ENCODE measurements at places on chromosomes 3 and 15.

GRCh38 chr3:139715743-139716360 lies 38.1 kb upstream of the NMNAT3 start:
- no peak for DNase-seq

DNA sequence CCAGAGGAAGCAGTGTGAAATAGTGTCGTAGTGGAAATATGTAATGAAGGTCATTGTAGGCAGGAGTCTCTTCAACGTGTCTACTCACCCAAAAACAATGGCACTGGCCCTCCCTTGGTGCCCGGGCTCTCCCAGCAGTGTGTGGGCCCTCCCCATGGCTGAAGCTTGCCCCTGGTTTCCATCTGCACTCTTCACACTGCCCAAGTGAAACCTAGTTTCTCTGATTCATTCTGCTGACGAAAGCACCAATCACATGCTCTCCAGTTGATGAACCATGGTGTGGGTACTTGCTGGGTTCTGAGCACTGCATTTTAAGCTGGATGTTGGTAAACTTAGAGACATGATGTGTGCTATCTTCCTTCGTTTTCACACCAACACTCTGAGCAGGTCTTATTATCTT lies 61.0 kb upstream of the AGBL1 start:
- no peak for DNase-seq

DNA sequence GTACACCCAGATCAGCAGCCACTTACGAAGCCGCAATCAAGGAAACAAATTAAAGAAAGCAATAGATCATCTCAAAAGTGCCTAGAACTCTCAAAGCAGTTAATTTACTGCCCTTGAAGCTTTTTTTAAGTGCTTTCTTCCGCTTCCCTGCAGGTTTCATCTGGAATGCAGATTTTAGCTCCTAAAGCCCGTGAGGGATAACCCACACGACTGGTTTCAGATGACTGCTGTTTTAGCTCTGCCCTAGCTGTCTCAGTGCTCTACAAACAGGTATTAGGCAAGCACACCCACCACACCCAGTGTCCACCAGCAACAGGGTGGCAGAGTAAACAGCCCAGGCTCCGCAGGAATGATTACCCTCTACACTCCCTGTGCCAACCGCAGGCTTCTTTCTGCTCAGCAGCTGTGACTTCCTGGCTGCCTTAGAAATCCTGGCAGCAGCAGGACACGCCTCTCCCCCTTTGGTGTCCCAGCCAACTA lies 126.0 kb downstream of the FMN1 start:
- DNase-seq, result peak; percentile 57

DNA sequence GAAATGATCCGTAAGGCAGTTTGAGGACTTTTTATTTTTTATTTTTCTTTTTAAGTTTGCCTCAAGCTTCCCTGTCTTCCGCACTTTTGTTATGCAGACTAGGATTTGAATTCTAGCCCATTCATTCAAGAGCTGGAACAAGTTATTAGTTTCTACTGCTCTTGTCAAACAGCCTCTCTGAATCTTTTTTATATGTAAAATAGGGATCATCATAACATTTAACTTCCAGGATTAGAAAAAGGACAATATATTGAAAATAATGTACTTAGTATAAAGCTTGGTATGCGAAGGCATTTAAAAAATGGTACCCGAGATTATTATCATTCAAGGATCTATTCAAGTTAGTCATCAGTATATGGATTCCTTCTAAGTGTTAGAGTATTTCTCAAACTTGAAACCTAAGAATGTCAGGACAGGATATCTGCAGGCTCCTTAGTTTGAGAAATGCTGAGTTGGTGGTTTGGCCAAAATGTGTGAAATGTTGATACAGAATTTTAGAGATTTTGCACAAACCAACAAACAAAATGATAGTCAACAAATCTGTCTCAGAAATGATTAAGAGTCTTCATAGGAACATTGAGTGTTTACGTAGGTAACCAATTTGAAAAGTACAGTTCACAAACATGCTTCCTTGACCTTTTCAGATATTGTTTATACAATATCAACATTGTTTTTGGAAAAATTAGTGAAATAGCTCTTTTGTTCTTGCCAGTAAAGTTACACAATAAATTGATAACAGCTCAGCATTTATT lies 40.5 kb upstream of the IGSF10 start:
- no peak for DNase-seq

- no peak for DNase-seq
These were observed at the start of gene IL20RB for GRCh38 chr3:136957751-136958288. TSS of gene IL20RB (plus strand) at chr3:136957983. CDS start at chr3:136958114, 131 bp downstream.

- no peak for DNase-seq
These were observed 507.1 kb downstream of the GRM7 start for GRCh38 chr3:7367968-7368367.

DNA sequence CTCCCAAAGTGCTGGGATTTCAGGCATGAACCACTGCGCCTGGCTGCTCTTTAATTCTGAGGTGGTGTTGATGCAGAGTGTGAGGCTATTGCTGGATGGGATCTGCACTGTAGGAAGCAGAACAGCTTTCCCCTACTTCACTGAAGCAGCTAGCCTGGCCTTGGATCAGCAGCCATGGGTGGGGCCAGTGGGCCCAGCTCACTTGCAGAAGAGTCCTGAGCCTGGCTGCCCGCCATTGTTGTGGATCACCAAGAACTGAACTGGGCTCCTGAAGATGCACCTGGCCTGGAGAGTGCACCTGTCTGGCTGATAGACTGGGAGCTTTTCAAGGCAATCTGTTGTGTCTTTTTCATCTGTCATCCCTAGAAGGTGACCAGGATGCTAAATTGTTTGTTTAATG lies 11.9 kb downstream of the TLNRD1 start:
- no peak for DNase-seq

GRCh38 chr3:126245811-126246727 lies 65.7 kb upstream of the ALDH1L1 start:
- no peak for DNase-seq

DNA sequence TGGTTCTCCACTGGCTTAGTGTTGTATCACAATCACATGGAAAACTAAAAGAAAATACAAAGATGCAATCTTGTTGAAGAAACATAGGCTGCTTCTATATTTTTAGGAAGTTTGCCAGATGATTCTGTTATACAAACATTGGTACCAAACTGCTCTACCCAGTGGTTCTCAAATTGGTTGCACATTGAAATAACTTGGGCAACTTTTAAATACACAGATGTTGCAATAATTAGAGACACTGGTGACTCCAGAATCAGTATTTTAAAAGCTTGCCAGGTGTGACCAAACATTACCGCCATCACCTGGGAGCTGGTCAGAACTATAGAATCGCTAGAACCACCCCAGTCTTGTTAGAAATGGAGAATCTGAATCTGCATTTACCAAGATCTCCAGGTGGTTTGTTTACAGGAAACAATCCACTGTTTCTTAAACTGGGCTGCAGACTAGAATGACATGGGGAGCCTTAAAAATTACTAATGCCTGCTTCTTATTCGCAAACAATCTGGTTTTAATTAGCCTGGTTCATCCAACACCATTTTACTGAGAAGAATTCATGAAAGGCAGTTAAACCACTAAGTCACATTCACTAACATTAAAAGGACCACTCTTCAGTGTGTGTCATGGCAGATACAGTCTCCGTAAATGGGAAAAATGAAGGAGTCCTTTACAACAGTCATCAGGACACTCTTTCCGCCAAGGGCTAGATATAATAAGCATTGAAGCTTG lies 76.5 kb downstream of the ACAP2 start:
- no peak for DNase-seq

- no peak for DNase-seq
These were observed 95.6 kb downstream of the DMXL2 start for GRCh38 chr15:51526955-51527354.

DNA sequence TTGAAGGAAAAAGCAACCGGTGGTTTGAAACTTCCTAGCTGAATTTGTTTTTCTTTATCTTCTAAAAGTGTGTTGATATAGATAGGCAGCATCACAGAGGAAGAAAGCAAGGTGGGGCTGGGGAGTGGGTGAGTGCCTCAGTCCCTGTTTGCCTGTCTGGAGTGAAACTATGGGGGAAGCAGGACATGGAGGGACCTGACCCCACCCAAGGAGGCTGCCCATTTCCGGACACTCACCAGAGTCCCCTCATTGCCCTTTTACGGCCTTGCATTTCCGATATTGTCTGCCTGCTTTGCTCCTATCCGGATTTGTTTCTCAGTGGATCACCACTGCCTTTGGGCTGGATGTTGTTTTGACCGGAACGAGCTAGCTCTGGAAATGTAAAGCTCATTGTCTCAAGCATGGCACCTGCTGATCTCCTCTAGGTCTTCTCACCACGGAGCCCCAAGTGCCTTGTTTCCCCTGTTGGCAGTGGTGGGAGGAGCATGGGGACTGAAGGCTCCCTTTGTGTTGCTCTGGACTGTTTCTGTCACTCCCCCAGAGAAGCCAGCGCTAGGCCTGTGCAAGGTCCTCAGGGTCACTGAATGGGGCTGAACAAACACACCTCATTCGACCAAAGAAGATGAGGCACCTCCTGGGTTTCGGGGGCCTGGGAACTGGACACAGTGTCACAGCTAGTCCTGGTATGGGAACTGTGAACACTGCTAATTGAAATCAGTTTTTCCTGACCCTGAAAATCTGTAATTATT lies 7.0 kb downstream of the CLDN11 start:
- no peak for DNase-seq

GRCh38 chr3:167867981-167868380 lies 132.5 kb downstream of the SERPINI1 start:
- no peak for DNase-seq

DNA sequence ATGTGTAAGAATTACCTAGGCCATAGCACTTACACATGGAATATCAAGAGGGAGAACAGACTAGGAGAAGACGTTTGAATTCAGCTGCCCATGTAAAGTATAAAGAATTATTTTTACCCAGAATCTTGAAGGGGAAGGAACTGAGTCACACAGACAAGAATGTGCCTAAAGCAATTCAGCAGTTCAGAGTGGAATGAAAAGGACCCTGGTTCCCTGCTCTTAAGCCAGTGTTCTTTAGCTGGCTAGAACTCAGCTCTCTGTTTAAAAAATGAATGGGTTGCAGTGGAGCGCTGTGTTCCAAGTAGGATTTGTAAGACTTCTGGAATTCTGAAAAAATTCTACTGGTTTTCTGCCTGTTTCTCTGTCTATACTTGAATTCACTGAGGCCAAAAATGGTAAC lies 440.2 kb downstream of the LPP start:
- peak; percentile 5 for DNase-seq

DNA sequence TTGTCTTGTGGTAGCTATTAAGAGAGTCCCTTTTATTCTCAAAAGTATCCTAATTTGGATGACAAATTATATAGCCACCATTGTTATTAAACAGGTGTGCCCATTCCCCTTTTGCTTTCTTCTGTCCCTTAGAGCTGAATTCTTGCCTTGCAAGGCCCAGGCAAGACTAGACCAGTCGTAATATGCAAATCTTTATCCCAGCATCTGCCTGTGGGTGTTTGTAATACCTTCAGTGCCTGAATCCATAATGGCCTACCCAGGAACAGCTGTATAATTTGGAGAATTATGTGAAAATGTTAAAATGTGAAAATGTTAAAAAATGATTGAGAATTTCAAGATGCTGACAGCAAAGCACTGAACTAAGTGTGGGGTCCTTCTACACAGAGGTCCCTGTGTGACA lies 403.0 kb upstream of the RBMS3 start:
- DNase-seq, result no peak

DNA sequence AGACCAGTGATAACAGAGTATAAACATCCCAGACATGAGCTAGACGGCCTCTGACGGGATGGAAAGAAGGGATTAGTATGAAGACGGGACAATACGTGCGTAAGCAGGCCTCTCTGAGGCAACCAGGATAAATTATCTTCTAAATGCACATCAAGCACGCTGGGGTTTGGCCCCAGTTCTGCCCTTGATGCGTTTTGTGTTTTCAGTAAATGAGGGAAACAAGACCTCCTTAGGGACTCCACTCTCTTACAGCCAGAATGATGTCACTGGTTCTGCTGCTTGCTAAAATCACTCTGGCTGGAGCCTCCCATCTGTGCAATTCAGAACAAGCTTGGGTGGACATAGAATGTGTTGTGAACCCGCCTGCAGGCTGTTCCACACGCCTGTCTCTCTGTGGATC lies 156.0 kb upstream of the MCTP2 start:
- DNase-seq, result no peak

DNA sequence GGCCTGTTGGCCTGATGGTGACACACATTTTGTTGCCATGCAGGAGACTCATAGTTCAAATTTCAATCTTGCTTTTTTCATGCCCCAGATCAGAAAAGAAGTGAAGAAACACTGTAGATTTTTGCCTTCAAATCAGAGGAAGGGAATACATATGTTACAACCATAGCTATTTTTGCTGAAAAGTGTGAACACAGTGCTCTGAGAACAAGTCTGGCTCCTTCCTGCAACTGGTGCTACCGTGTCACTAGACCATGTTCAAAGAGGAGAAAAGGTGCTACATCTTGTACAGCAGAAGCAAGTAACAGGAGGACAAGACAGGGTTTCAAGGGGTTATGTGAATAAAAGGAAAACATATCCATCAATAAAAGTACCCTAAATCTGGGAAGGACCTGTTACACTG lies 44.6 kb downstream of the CD47 start:
- DNase-seq, result no peak

DNA sequence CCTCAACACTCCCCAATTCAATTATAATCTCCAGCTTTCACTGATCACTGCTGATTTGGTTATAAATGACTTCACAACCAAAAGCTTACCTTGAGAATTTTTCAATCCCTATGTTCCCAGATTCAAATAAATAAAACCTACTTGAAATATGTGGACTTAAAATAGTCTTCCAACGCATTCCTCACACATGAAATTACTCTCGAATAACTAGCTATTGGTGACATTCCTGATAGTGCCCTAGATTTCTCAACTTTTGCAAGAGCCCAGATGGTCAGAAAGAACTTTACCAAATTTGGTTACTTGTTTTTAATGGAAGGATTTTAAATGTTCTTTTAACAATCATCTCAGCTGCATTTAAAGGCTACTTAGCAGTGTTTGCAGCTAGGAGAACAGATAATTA lies 605.5 kb downstream of the FHIT start:
- no peak for DNase-seq

- DNase-seq, result no peak
These were observed 566.4 kb upstream of the SGO1 start for GRCh38 chr3:20752416-20752815.

Data from H54 (cell line).